A549 treated with ZK216348 at 1 μM for 4 hours (cell line): ENCODE measurements at places on chromosomes 5 and 9. TPM values are rescaled to one million over a fixed set of nuclear protein-coding genes. Genes with fewer than 3 reads are reported as not detected.

The CTNNAL1 gene
- 42.6 to 64.7 TPM (median 51.1 TPM) in 5 replicates for total RNA-seq

The CARD9 gene
- 0.85 to 2.3 TPM (median 1.0 TPM) in 5 replicates for total RNA-seq

The PLAC8L1 gene
- 0.34 to 0.75 TPM (median 0.70 TPM) in 3 of 5 replicates, not detected in the others for total RNA-seq

The IFNA21 gene
- not detected in 5 replicates for total RNA-seq

The ZNF454 gene
- not detected in 5 replicates for total RNA-seq

The NXNL2 gene
- 0.67 to 1.5 TPM (median 0.80 TPM) in 5 replicates for total RNA-seq
